ENCODE measurements at places on chromosomes 7 and 10. TPM values are rescaled to one million over a fixed set of nuclear protein-coding genes. Genes with fewer than 3 reads are reported as not detected.

GRCh38 chr10:122158362-122158761 is 112.7 kb upstream of the BTBD16 start:
- H3K4me3 ChIP-seq: no peak overlapping the region
- no peak overlapping the region for H3K27ac ChIP-seq
- H3K4me1 ChIP-seq: peaks cover 2% of the 10 kb centered on the region
- DNase-seq: no peak
- no peaks in the 10 kb centered on the region for H3K27me3 ChIP-seq

DNA sequence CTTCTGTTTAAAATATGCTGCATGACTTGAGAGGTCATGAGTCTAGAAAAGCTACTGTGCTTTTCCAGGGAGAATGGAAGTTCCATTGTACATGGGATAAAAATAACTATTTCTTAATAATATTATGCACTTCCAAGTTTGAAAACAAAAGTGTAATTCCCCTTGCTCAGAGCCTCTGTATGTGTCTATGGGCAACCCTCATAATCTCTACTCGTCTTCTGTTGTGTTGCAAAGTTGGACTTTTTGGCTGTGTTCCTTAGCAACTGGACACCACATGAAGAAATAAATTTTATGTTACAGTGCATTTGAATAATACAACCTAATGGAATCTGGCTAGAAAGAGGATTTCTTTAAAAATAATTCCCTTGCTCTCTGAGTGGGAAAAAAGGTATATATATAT is 242.6 kb downstream of the TWIST1 start:
- no peaks in the 10 kb centered on the region for H3K27me3 ChIP-seq
- H3K4me3 ChIP-seq: no peak overlapping the region
- DNase-seq: no peak
- no peak overlapping the region for H3K27ac ChIP-seq
- H3K4me1 ChIP-seq: peaks cover 2% of the 10 kb centered on the region
- H3K36me3 ChIP-seq: no peaks in the 10 kb centered on the region

- H3K27me3 ChIP-seq: no peaks in the 10 kb centered on the region
- no peaks in the 10 kb centered on the region for H3K36me3 ChIP-seq
- no peak overlapping the region for H3K4me3 ChIP-seq
- no peak for DNase-seq
Measured at GRCh38 chr10:63825111-63825510, 303.9 kb downstream of the REEP3 start.

GRCh38 chr7:5477723-5478531 is 54.3 kb upstream of the TNRC18 start:
- no peaks in the 10 kb centered on the region for H3K36me3 ChIP-seq
- no peak for DNase-seq
- H3K4me1 ChIP-seq: no peaks in the 10 kb centered on the region
- no peak overlapping the region for H3K27ac ChIP-seq
- no peak overlapping the region for H3K4me3 ChIP-seq

DNA sequence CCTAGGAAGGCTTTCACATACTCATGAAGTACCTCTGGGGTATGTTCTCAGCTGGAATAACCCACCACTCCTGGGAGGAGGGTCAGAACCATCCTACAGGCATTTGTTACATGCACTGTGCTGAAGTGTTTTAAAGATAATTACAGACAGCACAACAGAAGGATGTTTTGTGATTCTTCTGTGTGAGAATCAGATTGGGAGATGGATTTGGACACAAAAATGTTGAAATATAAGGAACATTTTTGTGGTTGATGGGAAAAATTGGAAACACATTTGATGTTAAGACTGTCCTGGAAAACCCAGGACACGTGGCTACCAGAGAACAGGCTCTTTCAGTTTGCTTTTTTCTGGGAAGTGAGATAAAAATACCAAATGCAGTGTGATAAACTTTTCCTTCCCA is 61.4 kb downstream of the BICC1 start:
- H3K4me1 ChIP-seq: peaks cover 5% of the 10 kb centered on the region
- H3K27me3 ChIP-seq: no peaks in the 10 kb centered on the region
- no peak overlapping the region for H3K27ac ChIP-seq
- DNase-seq: no peak
- H3K36me3 ChIP-seq: no peaks in the 10 kb centered on the region
- no peak overlapping the region for H3K4me3 ChIP-seq

- no peak overlapping the region for H3K27ac ChIP-seq
- DNase-seq: no peak
- no peaks in the 10 kb centered on the region for H3K36me3 ChIP-seq
- H3K4me1 ChIP-seq: no peaks in the 10 kb centered on the region
Measured at GRCh38 chr10:54125098-54125747, 675.8 kb downstream of the PCDH15 start.

DNA sequence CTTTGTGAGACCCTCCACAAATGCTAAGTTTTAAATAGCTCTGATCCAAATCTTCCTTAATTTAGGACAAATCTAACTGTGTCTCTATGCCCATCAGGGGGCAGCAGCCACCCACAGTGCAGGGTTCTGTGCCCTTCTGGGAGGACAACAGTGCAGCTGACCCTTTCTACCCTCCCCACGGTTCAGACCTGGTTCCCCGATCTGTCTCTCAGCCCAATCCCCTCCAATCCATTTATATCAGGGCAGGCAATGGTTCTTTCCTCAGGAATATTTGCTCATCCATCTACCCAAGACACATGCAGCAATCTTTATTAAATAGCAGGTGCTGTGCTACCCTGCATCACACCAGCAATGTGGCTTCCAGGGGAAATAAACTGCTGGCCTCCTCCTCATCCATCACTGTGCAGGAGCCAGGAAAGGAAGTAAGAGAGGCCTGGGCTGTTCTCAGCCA is 4.0 kb upstream of the RBM28 start:
- no peak overlapping the region for H3K27ac ChIP-seq
- peak; percentile 84 for DNase-seq
- no peaks in the 10 kb centered on the region for H3K36me3 ChIP-seq
- H3K4me3 ChIP-seq: no peak overlapping the region
- peaks cover 2% of the 10 kb centered on the region for H3K4me1 ChIP-seq

DNA sequence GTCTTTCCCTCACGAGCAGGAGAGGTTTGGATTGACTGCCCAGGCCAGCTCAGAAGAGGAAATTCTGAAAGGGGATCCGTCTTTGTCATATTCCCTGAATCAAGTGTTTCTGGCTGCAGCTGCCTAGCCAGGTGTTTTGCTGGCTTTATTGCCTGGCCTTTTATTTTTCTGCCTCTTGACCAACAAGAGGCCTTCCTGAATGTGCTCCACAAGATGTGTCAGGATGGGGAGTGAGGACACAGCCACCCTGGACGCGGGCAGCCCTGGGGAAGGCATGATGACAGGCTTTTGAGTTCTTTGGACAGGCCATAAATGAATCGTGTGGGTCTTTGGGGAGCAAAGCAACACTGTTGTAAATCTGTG is 163.6 kb downstream of the CAMK1D start:
- no peak overlapping the region for H3K4me3 ChIP-seq
- DNase-seq: no peak
- H3K27me3 ChIP-seq: no peaks in the 10 kb centered on the region

GRCh38 chr7:114085313-114085591 is 166.4 kb upstream of the PPP1R3A start:
- no peak for DNase-seq
- peak overlapping the region; percentile 85 for H3K4me3 ChIP-seq

DNA sequence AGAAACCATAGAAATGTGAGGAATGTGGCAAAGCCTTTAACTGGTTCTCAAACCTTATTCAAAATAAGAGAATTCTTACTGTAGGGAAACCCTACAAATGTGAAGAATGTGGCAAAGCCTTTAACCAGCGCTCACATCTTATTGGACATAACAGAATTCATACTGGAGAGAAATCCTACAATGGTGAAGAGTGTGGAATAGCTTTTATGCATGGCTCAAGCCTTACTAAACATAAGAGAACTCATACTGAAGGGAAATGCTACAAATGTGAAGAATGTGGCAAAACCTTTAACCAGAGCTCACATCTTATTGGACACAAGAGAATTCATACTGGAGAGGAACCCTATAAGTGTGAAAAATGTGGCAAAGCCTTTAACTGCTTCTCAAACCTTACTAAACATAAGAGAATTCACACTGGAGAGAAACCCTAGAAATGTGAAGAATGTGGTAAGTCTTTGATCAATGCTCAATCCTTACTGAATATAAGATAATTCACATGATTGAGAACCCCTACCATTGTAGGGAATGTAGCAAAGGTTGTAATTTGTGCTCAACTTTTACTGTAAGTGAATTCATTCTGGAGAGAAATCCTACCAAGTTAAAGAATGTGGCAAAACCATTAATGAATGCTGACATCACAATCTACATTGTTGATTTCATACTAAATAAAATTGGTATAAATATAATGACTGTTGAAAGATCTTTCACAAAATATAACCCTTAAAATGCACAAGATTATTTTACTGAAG is 142.5 kb upstream of the ZNF479 start:
- H3K36me3 ChIP-seq: no peaks in the 10 kb centered on the region
- H3K27ac ChIP-seq: no peak overlapping the region
- no peak for DNase-seq
- H3K27me3 ChIP-seq: no peaks in the 10 kb centered on the region

DNA sequence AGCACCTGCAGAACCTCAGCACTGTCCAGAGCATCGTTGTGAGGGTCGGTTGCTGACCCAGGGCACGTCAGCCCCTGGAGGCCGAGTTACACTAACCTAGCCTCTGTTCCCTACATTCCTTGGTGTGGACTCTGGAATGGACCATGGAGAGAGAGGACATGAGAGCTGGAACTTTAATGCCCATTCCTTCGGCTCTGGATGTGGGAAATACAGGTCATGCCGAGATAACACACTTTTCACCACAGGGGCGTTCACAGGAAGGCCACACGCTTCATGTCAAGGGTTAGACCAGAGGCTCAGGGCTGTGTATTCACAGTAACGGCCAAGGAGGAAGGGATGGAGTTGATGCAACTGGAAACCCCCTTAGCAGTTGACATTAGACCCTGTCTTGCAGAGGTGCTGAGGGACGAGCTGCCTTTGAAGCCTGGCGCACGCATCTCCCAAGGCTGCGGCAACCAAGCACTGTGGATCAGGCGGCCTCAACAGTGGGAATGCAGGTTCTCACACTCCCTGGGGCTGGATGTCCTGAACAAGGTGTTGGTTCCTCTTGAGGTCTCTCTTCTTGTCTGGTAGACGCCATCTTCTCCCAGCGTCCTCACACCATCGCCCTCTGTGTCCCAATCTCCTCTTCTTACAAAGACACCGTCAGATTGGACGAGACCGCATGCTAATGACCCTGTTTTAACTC is 245.2 kb downstream of the KLF6 start:
- H3K27me3 ChIP-seq: no peaks in the 10 kb centered on the region
- H3K4me3 ChIP-seq: no peak overlapping the region
- no peaks in the 10 kb centered on the region for H3K4me1 ChIP-seq
- DNase-seq: no peak

DNA sequence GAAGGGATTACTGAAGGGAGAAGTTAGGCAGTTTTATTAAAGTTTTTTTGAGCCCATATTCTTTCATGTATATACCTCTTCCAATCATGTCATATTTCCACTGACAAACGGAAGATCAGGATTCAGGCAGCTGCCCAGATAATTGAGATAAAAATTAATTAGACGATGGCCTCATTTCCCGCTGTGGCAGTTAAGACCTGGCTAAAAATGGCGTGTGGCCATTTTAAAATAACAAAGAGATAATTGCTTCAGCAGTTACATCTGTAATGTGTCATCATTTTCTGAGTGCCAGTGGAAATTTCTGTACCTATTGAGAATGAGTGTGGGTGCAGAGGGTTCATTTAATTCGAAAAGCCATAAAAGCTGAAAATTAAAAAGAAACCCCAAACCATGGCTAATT is 215.1 kb downstream of the STK31 start:
- no peak overlapping the region for H3K27ac ChIP-seq
- H3K36me3 ChIP-seq: no peaks in the 10 kb centered on the region
- no peaks in the 10 kb centered on the region for H3K27me3 ChIP-seq
- no peaks in the 10 kb centered on the region for H3K4me1 ChIP-seq

GRCh38 chr10:104938031-104938430 is 296.9 kb downstream of the SORCS3 start:
- H3K36me3 ChIP-seq: no peaks in the 10 kb centered on the region
- no peak overlapping the region for H3K4me3 ChIP-seq
- H3K27ac ChIP-seq: no peak overlapping the region

GRCh38 chr7:66731986-66732385 is 8.5 kb upstream of the RABGEF1 start:
- no peak overlapping the region for H3K27ac ChIP-seq
- no peak overlapping the region for H3K4me3 ChIP-seq
- H3K36me3 ChIP-seq: no peaks in the 10 kb centered on the region
- no peaks in the 10 kb centered on the region for H3K27me3 ChIP-seq
- DNase-seq: no peak

DNA sequence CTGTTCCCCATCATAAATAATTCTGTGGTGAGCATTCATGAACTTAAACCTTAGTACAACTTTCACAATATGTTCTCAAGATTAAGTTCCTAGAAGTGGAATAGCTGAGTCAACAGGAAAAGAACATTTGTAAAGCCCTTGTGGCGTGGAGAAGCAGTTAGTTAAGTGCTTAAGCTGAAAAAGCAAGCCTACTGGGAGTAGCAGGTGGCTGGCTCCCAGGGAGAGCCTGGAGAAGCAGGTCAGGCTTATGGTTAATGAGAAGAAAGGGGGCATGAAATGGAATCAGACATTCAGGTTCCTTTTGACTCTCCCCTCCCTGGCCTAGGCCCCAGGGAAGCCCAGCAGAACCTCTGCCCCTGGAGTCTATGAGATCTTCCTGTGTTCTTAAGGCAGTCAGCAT is 35.3 kb downstream of the VSTM4 start:
- H3K4me3 ChIP-seq: no peak overlapping the region
- DNase-seq: no peak
- peak overlapping the region; percentile 62 for H3K27ac ChIP-seq
- no peaks in the 10 kb centered on the region for H3K36me3 ChIP-seq

DNA sequence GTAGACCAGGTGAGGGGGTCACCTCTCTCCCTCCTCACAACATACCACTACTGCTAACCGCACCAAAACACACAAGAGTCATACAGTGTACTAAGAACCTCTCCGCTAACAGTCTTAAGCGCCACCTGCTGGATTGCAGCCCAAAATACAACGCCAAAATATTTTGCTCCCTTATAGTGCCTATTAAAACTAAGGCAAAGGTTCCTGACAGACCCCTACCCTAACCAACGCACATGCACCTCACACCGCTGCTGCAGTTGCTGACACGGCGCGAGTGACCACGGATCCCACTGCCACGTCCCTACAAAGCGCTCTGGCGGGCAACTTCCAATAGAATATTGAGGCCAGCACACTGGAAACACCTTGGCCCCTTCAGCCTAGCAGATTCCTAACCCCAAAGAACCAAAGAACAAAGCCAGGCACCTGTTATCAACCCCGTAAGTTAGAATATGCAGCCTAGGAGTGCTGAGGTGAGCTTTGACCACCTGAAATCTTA is 563.6 kb upstream of the SEMA3D start:
- H3K27me3 ChIP-seq: no peaks in the 10 kb centered on the region
- no peaks in the 10 kb centered on the region for H3K4me1 ChIP-seq
- DNase-seq: no peak
- no peak overlapping the region for H3K4me3 ChIP-seq
- H3K36me3 ChIP-seq: no peaks in the 10 kb centered on the region
- H3K27ac ChIP-seq: no peak overlapping the region

- peak; percentile 61 for DNase-seq
- no peaks in the 10 kb centered on the region for H3K4me1 ChIP-seq
- H3K27me3 ChIP-seq: no peaks in the 10 kb centered on the region
- no peak overlapping the region for H3K4me3 ChIP-seq
Measured at GRCh38 chr10:75103881-75104686, 7.4 kb upstream of the SAMD8 start.

The CPVL gene
- 27.9 TPM for polyA plus RNA-seq

The RADIL gene
- 0.25 TPM for polyA plus RNA-seq

The STEAP2 gene
- 3.1 TPM for polyA plus RNA-seq

The CLDN4 gene
- 16.9 TPM for polyA plus RNA-seq

The NPTX2 gene
- 11.0 TPM for polyA plus RNA-seq

The FKBP6 gene
- not detected for polyA plus RNA-seq

The CDK14 gene
- polyA plus RNA-seq: 5.5 TPM

Measured in aorta (tissue), 5 donors.